Activated T-cell treated with anti-CD3 and anti-CD28 coated beads, Interleukin-2, amount 50 U/mL, for 4 hours (primary cell): ENCODE measurements at places on chromosomes 2 and 18. TPM values are rescaled to one million over a fixed set of nuclear protein-coding genes. Genes with fewer than 3 reads are reported as not detected.
A peak's percentile ranks its signal among the peaks of the same experiment; 100 is the strongest.

CGREF1 gene
- 2.6 TPM for total RNA-seq

CDK15 gene
- not detected for total RNA-seq

DNA sequence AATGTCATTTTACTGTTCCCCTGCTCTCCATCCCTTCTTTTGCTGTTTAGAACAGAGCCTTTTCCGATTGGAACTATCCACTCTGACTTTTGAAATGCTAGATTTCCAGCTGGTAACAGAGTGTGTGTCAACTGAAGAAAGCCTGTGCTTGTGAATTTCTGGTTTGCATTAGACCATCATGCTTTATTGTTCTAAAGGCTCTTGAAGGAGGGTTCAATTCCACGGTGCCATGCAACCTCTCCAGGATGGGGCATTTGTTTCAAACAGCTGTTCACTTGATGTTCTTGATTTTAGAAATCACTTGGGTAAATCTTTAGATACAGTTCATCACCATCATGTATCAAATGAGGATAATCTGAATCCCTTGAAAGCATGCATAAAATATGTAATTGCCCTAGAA, 156.7 kb downstream of the QPCT start:
- DNase-seq, result no peak

DNA sequence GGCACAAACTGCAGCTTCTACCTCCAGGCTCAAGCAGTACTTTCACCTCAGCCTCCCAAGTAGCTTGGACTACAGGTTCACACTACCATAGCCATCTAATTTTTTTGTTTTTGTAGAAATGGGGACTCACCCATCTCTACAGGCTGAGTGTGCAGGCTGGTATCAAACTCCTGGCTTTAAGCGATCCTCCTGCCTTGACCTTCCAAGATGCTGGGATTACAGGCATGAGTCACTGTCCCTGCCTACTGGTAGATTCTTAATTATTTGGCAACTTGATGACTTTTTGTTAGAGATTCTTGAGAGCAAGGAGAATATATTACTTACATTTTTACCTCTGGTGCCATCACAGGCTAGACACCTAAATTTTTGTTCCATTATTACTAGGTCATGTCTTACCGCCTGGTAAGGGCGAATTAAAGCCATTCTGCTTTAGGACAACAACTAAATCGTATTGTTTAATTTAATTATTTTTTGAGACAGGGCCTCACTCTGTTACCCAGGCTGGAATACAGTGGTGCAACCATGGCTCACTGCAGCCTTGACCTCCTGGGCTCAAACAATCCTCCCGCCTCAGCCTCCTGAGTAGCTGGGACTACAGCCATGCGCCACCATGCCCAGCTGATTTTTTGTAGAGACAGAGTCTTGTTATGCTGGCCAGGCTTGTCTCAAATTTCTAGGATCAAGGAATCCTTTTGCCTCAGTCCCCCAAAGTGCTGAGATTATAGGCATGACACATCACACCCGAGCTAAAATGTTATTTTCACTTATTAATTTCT, 15.7 kb downstream of the DYNC1I2 start:
- no peak for DNase-seq

DNA sequence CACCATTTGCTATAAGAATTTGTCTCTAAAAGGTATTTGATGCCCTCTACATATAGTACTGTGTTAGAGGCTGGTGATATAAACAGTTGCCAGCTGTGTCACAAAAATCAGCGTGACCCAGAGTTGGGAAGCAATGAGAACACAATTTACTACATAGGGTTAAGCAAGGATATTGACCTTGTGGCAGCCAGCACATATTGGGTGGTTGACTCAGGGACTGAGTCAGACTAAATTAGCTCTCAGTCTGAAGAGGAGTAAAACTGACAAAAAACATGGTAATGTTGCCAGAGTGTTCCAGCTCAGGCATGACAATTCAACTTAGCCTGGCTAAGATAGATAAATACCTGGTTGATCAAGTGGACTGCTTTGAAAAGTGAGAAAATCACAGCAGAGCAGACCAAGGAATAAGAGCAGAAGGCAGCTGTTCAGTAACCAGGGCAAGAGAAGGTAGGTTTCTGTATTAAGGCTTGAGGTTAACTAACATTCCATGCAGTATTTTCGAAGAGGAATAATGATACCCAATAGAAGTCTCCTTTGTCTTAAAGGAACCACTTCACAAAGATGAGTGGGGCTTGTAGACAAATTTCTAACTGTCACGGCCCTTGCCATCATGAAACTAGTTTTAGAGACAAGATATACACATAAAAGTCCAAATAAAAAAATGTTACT, 108.2 kb upstream of the ERBB4 start:
- no peak for DNase-seq

GRCh38 chr2:84033347-84033974, 425.6 kb downstream of the SUCLG1 start:
- DNase-seq, result no peak

XRCC5 gene
- total RNA-seq, result 513 TPM

DNA sequence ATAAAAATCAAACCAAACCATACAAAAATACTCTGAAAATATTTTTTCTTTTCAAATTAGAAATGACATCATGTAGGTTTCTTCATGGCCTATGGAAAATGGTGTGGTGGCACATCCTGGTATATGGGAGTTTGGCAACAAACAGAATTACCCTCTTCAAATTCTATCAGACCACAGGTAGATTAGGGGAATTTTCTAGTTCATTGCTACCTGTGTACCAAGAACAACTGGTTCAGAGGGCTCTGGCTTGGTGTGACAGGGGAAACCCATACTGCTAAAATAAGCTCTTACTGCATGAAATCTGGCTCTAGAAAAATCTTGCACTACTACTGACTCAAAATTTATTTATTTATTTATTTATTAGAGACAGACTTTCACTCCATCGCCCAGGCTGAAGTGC, 63.4 kb upstream of the PELI1 start:
- no peak for DNase-seq

DNA sequence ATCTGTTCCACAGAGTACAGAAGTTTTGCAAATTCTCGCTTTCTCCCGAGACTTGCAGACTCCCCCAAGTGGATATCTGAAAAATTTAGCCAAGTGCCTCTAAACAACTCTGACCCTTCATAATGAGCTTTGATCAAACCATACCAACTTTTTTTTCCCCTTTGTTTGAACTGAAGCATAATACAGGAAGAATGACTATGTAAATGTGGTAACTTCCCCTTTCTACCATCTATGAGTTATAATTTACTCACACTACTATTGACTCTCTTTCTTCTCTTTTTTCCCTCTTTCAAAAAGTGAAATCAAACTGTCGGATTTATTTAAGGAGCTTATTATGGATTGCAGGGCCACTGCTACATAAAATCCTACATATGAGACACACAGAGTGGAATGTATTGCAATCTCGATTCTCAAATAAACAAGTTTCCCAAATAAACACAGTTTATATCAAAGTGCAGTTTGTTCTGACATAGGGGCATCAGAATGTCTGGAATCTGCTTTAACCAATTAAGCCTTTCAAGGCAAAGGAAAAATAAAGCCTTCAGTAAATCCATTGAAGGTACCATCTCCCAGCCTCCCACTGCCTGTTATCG, 1.4 kb upstream of the ZNF804A start:
- no peak for DNase-seq

- peak; percentile 59 for DNase-seq
Measured at GRCh38 chr2:44981714-44982108, 27.5 kb downstream of the SIX2 start.

GRCh38 chr2:167816874-167817290, 430.5 kb downstream of the STK39 start:
- DNase-seq, result no peak

ALPP gene
- total RNA-seq, result not detected

DNA sequence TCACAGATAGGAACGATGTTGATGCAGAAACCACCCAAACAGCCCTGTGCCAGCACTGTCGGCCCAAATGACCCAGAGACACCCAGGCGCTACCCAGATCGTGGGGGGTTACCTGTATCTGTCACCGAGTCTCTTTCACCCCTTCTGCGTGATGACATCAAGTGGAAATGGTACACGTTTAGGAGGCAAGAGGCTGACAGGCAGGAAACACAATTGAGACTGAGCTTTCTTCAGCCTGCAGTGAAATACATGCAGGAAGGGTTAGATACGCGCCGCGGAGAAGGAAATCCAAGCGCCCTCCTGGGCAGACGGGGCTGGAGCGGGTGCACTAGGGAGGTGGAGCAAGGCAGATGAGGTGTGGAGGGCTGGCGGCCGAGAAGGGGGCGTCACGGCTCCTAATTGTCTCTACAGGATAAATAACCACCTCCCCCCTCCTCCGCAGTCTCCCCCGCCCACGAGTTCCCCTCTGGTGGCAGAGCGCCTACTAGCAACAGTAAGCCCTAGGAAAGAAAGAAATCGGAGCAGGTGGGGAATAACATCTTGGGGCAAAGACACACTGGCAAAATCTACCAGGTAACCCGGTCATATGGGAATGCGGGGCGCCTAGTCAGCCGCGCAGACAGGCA, at the start of gene RNF152:
TSS of gene RNF152 (minus strand) at position 325 of the 626 bp plus-strand sequence. CDS start 76,544 bp downstream, outside the sequence.
- DNase-seq, result peak; percentile 38

FBLN7 gene
- total RNA-seq, result 24.3 TPM

GRCh38 chr2:33210626-33211025, 263.9 kb downstream of the LTBP1 start:
- no peak for DNase-seq

DNA sequence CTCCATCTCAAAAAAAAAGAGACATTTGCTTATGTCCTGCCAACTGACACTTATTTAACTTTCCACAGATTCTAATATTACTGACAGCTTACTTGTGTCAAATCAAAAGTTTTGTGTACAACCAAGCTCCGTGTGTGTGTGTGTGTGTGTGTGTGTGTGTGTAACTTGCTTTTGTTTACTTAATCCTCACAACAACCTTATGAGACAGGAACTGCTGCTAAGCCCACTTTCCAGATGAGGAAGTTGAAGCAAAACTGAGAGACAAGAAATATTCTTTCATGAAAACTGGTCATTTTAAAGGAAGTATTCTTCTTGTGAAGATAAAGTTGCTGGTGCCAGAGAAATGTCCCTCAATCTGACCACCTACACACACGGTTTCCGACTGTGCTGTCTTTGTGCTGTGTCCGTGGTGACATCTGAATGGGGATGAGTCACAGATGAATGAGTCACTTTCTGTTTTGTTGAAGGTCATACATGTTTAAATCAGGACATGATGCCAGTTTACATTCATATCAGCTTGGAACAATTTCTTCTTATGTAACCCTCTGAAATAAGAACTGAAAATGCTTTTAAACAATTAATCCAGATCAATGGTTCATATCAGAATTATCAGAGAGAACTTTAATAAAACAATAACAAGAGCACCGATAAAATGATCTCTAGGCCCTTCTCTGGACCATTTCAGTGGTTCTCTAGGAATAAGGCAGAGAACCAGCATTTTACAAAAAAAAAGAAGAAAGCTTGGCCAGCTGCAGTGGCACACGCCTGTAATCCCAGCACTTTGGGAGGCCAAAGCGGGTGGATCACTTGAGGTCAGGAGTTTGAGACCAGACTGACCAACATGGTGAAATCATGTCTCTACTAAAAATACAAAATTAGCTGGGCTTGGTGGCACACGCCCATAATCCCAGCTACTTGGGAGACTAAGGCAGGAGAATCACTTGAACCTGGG, 95.5 kb downstream of the THNSL2 start:
- no peak for DNase-seq

DNA sequence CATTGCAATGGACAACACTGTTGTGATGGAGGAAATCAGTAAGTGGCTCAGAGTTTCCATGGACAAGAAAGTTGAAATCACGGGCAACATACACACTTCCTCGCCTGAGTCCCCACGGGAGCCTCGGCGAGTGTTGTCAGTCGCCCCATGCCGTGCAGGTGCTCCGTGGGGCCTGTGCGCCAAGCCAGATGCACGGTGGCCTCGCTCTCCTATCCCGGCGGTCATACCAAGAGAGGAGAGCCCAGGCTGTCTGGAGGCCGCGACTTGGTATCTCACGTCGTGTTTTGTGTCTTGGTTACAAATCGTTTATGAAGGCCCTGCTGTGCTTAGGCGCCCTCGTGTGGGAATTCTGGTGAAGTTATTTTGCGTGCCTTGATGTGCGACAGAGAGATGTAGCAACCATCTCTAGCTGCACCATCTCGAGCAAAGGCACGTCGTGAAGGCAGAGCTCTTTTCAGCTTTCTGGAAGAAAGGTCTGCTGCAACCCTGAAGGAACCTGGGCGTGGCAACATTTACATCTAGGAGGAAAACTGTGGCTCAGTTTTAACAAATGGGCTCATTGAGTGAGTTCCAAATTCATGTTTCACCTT, 21.8 kb downstream of the ATG4B start:
- peak; percentile 23 for DNase-seq

ERFE gene
- 0.13 TPM for total RNA-seq

- no peak for DNase-seq
Measured at GRCh38 chr2:29817801-29818680, 103.3 kb downstream of the ALK start.

- DNase-seq, result no peak
Measured at GRCh38 chr2:3279236-3279960, 98.2 kb downstream of the EIPR1 start.

PKDCC gene
- total RNA-seq, result not detected

SP9 gene
- not detected for total RNA-seq

CLEC4F gene
- total RNA-seq, result not detected

- DNase-seq, result no peak
Measured at GRCh38 chr2:46258937-46259776, 38.0 kb upstream of the EPAS1 start.

FAM110C gene
- 0.24 TPM for total RNA-seq

IL1R2 gene
- total RNA-seq, result 4.1 TPM

DNA sequence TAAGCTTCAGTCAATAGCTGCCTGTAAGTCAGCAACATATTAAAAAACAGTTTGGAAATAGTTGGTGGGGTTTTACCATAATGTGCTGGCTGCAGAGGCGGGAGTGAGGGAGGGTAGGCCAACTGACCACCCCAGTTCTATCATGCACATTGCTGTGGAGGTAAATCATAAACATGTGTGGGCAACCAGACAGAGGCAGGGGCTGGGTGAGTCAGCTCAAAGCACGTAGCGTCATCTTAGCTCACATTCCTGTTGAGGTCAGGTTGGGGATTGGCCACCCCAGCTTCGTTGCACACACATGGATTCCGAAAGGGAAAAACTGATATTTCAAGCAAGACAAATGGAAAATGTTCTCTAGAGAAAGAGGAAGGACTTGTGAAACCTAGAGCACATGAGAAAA, 19.5 kb downstream of the GPR45 start:
- DNase-seq, result no peak

DNA sequence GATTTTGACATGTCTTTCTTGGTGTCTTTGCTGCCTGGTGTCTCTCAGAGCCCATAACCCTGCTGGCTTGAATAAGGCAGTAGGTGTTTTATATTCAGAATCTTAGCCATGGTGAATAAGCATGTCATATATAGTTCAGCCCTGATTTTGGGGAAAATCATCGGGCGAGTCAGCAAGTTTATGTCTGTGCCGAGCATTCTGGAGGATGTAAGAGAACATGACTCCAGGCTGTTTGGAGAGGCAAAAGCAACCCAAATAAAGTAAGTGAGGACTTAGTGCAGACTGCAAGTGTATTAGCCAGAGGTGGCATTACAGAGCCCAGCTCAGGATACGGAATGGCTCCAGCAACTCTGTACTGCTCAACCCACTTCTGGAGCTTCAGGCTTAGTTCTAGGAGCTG, 50.3 kb downstream of the TCF7L1 start:
- DNase-seq, result no peak

KRTCAP3 gene
- 5.4 TPM for total RNA-seq

HNMT gene
- not detected for total RNA-seq

- DNase-seq, result no peak
Measured at GRCh38 chr18:12837747-12838146, 46.3 kb downstream of the PTPN2 start.

GRCh38 chr2:240164586-240164985, 24.1 kb upstream of the OTOS start:
- DNase-seq, result no peak

- DNase-seq, result no peak
Measured at GRCh38 chr2:88199912-88200682, 30.0 kb downstream of the THNSL2 start.

- no peak for DNase-seq
Measured at GRCh38 chr2:96679848-96680247, 37.3 kb downstream of the FER1L5 start.
